Stimulated activated CD8-positive, alpha-beta memory T cell treated with anti-CD3 and anti-CD28 coated beads, Interleukin-12 subunit alpha, Interleukin-12 subunit beta, amount 100 ng/mL, for 1 hour (primary cell): ENCODE measurements at places on chromosomes 16 and 17.

DNA sequence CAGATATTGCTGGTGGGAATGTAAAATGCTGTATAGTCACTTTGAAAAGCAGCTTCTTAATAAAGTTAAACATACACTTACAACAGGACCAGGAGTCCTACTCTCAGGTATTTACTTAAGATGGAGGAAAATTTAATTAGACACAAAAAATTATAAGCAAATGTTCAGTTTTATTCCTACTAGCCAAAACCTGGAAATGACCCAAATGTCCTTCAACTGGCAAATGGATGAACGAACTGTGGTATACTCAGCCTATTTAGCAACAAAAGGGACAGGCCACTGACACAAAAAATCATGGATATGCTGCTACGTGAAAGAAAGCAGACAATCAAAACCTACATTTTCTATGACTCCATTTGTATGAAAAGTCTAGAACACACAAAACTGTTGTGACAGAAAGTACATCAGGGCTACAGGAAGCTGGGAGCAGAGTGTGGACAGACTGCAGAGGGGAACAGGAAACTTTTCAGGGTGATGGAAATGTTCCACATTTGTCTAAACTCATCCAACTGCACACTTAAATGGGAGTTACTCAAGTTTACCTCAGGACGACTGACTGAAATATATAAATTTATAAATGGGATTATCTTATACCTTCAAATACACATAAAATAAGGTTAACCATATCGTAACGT is 49.3 kb upstream of the MNT start:
- no peak for DNase-seq

- no peak for DNase-seq
Observed at GRCh38 chr17:72861811-72862210, 230.7 kb downstream of the SLC39A11 start.

- DNase-seq, result no peak
Observed at GRCh38 chr17:29461483-29462206, 71.5 kb downstream of the TAOK1 start.

DNA sequence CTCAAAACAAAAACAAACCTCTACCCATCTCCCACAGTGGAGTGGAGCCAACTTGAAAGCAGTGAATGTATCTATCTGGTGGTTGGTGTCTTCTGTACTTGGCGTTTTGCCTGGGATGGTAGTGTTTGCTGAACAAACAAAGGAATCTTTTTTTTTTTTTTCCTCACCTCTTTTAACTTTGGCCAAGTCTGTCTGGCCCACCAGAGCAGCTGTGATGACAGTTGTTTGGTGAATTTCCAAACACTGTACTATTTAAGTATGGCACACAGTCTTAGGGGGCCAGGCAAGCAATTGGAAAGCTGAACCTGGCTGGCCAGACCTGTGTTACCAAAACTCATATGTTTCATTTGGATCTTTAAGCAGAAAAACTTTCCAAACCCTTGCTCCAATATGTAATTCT is 101.8 kb upstream of the CDH13 start:
- DNase-seq, result no peak

GRCh38 chr17:3887804-3888203 is 5.0 kb downstream of the CAMKK1 start:
- no peak for DNase-seq

GRCh38 chr16:57166951-57167350 is 18.9 kb downstream of the PSME3IP1 start:
- DNase-seq, result no peak

GRCh38 chr16:104355-104754 is 26.3 kb downstream of the MPG start:
- DNase-seq, result no peak

- no peak for DNase-seq
Observed at GRCh38 chr17:2710071-2710802, 1.3 kb downstream of the CLUH start.

DNA sequence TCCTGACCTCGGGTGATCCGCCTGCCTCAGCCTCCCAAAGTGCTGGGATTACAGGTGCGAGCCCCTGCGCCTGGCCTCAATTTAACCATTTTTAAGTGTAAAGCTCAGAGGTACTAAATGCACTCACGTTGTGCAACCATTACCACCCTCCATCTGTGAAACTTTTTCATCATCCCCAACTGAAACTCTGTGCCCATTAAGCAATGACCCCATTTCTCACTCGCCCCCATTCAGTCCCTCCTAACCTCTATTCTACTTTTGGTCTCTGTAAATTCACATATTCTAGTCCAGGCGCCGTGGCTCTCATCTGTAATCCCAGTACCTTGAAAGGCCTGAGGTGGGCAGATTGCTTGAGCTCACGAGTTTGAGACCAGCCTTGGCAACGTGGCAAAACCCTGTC is 8.3 kb upstream of the SPNS3 start:
- DNase-seq, result no peak

DNA sequence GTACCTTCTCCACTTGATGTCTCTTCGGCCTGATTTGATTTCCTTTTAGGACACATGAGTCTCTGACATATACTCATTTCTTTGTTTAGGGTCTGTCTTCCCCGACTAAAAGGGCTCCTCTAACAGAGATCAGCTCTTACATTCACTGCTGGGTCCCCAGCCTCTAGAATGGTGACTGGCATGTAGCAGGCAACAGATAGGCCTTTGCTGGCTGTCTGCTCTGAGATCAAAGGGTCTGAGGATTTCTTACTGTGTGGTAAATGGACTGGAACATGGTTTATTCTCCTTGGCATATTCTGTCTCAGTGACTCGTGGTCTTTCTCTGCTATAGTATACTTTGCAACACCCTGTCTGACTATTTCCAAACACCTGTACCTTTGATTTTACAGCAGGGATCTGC is 16.7 kb downstream of the DNAAF1 start:
- no peak for DNase-seq

GRCh38 chr17:56536766-56537165 is 56.7 kb upstream of the NOG start:
- DNase-seq, result no peak

DNA sequence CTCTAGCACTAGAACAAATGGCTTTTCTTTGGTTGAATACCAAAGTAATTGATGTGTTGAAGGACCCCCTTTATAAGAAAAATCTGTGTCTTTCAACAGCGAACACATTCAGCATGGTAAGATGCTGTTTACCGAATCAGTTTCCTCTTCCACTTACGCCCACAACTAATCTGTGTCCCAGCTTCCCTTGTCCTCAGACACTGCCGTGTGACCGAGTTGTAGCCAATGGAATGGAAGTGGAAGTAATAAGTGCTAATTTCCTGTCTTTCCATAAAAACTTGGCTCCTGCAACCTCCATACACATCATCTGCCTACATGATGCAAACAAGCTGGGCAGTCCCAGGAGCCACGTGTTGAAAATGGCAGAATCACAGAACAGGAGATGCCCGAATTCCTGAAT is 10.4 kb downstream of the CDIPT start:
- no peak for DNase-seq

DNA sequence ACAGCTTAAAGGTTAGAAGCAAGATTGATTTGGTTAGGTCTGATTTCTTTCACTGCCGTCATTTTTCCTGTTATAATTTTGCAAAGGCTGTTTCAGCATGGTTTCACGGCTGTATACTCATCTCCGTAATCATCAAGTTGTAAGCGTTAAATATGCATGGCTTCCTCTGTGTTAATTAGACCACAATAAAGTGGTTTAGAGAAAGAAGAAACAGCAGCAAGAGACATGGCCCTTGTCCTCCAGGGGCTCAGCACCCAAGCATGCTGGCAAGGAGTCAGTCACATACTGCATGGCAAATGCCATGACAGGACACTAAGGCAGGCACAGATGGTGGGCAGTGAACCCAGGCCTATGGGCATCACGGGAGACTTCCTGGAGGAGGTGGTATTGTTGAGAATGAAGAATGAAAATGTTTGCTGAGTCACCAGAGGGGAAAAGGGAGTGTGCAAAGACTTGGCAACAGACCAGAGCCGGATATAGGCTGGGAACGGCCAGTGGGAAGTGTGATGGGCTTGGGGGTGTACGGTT is 61.4 kb upstream of the PLCG2 start:
- DNase-seq, result no peak

GRCh38 chr16:87490096-87490798 is 2.6 kb downstream of the ZCCHC14 start:
- DNase-seq, result no peak

DNA sequence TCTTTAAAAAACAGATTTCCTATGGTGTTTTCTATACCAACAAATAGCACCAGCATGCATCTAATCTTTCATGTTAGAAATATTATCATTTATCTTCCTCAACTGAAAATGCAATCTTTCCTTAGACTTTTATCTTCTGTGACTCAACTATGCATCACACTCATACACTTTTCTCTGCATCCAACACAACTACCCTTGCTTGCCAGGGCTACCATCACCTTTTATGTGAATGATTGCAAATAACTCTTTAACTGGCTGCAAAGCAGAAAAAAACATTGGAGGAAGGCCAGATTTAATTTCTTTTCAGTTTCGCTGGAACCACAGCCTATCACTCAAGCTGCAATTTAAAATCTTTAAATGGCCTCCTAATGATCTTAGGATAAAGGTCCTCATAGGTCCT is 212.9 kb downstream of the CDH8 start:
- no peak for DNase-seq
